Calu3 (cell line): ENCODE measurements at places on chromosomes 13 and 19.

GRCh38 chr13:41284512-41285288 lies 21.3 kb upstream of the MTRF1 start:
- DNase-seq, result peak; percentile 63

DNA sequence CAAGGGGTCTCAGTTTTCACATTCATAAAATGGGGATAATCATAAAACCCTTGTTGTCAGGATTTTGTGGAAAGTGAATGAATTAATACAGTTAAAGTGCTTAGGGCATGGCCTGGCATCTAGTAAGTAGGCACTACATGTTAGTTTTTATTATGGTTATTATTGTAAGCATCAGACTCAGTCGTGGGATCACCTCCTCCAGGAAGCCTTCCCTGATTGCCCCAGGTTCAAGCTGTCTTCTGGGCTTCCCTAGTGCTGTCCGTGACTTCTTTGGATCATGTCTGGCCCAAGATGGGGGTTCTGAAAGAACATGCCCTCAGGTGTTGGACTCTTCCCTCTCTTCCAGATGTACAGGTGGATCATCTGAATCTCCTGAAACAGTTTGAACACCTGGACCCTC lies 10.7 kb downstream of the NUCB1 start:
- DNase-seq, result no peak

GRCh38 chr19:34676697-34677385 lies at the start of gene SCGB2B2:
Gene SCGB2B2, minus strand, starts transcription at chr19:34677159. Its CDS starts 82,596 bp downstream, at chr19:34594563.
- DNase-seq, result no peak

DNA sequence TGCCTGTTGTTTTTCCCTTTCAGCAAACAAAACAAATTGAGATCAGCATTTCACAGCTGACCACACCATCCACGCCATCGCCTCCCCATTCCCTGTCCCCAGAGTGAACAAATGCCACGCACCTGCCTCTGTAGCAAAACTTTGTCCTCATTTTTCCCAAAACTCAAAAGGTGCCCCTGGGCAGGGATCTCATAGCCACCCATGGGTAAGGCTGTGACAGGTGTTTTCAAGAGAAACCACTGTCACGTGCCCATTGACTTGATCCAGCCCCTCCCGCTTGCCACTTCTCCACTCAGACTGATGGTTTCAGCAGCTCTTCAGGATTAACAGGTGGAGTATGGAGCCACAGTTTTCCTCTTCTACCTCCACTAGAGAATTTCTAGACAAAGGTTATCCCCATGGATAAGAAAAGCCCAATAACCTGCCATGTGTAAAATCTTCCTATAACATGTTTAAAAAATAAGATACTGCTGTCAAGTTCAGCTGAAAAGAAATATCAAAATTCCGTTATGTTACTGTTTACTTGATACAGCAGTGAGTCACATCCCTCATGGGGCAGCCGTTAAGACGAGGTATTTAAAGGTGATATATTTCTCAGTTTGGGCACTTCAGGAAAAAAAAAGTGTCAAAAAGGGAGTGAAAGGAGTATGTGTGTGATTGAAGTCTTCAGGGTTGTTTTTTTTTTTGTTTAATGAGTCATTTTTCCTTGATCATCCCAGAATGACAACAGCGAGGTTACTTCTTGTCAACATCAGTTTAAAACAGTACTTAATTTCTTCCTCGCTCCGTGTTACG lies 63.5 kb upstream of the GPR183 start:
- no peak for DNase-seq

- DNase-seq, result no peak
Observed at GRCh38 chr13:75855847-75856246, 219.7 kb downstream of the LMO7 start.

- DNase-seq, result peak; percentile 78
Observed at GRCh38 chr19:32224371-32225244, 120.8 kb upstream of the ZNF507 start.

DNA sequence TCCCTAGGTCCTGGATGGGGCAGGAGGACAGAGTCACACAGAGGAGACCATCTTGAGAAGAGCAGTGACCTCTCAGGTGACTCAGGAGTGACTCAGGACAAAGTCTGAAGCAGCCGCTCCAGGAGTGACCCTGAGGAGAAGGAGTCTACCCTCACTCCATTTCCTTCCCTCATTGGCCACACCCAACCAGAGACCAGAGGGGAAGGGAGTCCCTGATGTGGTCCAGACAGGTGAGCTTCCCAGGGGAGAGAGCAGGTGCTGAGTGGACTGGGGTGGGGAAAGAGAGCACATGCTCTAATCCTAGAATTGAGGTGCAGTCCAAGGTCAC lies 75.5 kb upstream of the MEDAG start:
- no peak for DNase-seq

DNA sequence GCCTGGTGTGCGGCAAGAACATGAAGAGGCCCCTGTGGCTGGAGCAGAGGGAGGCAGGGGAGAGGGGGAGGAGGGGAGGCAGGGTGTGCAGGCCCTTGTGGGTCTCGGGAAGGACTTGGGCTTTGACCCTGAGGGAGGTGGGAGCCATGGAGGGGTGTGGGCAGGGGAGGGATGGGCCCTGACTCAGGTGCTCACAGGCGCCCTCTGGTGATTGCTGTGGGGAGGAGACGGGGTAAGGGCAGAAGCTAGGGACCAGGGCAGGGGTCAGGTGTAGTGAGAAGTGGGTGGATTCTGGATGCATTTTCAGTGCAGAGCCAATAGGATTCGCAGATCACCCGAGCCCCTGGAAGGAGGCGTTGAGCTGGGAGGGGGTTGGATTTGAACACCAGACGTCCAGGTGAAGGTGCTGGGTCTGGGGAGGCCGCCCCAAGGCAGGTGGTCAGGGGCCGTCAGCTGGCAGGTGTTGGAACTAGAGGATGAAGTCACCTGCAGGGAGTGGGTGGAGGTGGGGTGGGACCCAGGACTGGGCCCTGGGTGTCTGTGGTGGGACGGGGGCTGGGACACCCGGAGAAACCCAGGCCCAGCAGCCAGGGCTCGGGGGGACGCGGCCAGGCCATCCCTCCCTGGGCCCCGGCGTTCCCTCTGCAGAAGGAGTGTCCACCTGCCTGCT lies 185.4 kb downstream of the KDM4B start:
- DNase-seq, result peak; percentile 48

- DNase-seq, result peak; percentile 1
Observed at GRCh38 chr13:60448907-60449510, 52.0 kb downstream of the TDRD3 start.

- DNase-seq, result no peak
Observed at GRCh38 chr19:28785971-28786370, 427.0 kb downstream of the UQCRFS1 start.

DNA sequence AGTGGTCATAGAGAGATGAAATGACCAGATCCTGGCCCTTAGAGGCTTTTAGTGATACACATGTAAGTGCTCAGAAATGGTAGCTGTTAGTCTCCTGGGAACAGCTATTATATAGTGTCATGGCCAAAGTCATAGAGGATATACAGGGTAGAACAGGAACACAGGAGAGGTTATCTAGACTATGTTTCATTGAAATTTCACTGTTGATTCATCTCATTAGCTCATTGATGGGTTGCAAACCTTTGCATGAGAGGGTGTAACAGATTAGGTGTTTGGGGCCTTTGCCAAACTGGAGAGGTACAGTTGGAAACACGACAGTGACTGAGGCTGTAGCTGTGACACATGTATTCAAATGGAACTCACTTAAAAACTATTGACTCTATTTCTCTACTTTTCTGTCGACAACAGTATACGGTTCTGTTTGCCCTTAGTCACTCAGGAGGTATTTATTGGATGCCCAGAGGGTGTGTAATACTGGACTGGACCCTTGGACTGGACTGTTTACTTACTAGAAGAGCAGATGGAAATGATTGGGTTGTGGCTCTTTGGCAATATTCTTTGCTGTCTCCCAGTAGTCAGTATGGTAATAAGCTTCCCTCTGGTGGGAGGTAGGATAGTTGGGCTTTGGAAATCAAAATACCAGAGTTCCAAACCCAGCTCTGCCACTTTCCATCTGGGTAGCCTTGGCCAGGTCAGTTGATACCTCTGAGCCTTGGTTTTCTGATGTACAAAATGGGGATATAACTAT lies 29.8 kb downstream of the ARHGAP35 start:
- DNase-seq, result peak; percentile 53

DNA sequence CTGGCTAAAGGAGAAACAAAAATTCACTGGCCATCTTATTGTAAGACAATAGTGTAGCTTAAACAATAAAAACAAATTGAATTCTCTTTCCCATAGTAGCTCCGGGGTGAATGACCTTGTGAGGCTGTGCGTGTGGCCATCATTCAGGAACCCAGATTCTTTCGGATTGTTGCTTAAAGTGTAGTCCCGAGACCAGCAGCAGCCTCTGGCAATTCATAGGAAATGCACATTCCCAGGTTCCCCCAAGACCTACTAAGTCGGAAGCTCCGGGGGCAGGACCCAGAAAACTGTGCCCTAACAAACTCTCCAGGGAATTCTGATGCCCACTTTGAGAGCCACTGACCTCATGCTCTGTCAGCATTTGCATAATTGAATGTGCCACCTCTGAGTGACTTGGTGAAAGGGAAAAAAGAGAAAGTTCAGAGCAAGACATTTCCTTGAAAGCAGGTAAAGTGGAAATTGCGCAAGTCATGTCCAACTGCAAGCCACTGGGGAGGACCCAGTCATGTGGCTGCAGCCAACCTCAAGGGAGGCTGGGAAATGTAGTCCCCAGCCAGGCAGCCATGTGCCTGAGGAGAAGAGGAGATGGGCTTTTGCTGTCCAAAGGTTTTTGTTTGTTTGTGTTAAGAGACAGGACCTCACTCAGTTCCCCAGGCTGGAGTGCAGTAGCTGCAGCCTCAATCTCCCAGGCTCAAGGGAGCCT lies 50.7 kb upstream of the PNMA8B start:
- peak; percentile 83 for DNase-seq

- DNase-seq, result no peak
Observed at GRCh38 chr19:48728911-48729664, 9.6 kb upstream of the MAMSTR start.

DNA sequence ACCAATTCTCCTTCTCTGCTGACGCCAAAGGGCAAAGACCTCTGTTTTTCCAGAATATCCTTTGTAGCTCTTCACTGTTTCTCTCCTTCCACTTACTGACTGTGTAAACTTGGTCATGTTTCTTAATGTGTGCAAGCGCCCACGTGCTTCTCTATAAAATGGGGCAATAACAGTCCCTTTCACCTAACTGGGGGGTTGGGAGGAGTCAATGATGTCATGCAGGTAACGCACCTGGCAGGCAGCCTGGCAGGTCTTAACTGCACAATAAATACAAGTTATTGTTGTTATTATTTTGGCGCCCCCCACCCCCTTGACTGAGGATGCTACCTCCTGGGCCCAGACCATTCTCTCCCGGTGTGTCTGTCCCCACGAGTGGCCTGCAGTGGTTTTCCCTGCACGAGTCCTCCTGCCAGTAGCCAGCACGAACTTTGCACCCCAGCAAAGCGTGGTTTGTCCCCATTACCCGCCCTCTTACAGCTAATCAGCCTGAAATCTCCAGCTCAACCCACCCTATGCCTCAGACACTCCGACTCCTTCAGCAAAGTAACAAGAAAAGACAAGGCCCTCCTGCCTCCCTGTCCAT lies 5.3 kb downstream of the SBSN start:
- DNase-seq, result no peak

GRCh38 chr13:41294914-41295313 lies 16.2 kb upstream of the NAA16 start:
- DNase-seq, result no peak

DNA sequence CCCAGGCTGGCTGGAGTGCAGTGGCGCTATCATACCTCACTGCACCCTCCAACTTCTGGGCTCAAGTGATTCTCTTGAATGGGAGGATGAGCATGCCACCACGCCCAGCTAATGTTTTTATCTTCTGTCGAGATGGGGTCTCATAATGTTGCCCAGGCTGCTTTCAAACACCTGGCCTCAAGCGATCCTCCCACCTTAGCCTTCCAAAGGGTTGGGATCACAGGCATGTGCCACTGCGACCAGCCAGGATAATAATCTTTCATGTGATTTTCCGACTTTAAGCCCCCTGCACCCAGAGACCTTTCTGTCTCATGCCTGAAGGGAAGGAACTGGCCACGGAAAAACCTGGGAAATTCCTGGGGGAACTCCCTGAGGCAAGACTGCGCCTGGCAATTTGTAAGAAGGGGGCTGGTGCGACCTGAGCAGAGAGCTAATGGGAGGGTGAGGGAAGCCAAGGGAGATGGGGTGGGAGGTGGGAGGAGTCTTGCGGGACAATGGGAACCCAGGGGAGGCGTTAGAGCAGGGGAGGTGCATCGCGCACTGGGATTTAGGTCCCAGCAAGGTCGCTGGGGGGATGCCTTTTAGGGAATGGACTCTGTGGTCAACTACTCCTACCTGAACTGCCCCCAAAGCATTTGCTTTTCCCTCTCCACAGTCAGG lies 1.2 kb upstream of the CCDC124 start:
- no peak for DNase-seq

GRCh38 chr19:30671622-30672051 lies 299.5 kb downstream of the ZNF536 start:
- no peak for DNase-seq

DNA sequence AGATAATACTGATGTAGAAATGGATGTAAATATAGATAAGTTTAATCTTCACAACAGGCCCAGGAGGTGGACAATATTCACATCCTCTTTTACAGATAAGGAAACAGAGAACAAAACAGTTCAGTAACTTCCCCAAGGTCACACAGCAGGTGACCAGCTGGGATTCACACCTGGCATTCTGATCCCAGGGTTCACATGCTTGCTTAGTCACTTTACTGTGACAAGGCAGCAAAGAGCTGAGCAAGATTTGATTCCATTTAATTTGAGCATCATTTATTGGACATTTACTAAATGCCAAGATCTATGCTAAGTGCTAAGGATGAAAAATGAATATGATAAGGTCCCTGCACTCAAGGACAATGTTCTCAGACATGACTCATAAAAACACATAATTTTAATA lies 94.1 kb upstream of the STARD13 start:
- no peak for DNase-seq

DNA sequence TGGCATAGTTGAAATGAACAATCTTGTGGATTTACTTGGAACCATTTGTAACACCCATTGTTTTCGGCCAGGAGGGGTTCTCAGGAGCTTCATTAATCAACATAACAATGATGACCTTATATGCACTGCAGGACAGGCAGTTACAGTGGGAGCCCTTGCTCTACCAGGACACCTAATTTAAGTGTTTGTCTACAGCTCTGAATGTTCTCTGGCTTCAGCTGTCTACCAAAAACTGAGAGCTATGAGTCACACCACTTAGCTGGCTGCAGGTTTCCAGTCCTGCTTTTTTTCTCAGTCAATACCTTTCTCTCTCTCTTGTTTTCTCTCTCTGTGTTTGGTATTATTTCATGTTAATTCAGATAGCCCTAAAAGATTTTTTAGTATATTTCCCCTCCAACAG lies 105.4 kb upstream of the MBNL2 start:
- no peak for DNase-seq

GRCh38 chr19:39448271-39448670 lies 2.9 kb downstream of the SUPT5H start:
- no peak for DNase-seq

GRCh38 chr19:6340493-6341201 lies 7.2 kb upstream of the ACER1 start:
- DNase-seq, result no peak

GRCh38 chr13:45930177-45930576 lies 78.6 kb upstream of the SIAH3 start:
- DNase-seq, result no peak

GRCh38 chr13:50995854-50996253 lies 86.3 kb downstream of the RNASEH2B start:
- DNase-seq, result no peak

GRCh38 chr19:14073925-14074838 lies 1.6 kb downstream of the MISP3 start:
- DNase-seq, result peak; percentile 44

GRCh38 chr13:36082396-36082795 lies 48.8 kb downstream of the DCLK1 start:
- no peak for DNase-seq

GRCh38 chr19:3444695-3445234 lies 35.6 kb downstream of the SMIM24 start:
- no peak for DNase-seq

GRCh38 chr19:44882063-44882462 lies 9.0 kb upstream of the TOMM40 start:
- DNase-seq, result no peak
